ENCODE measurements at places on chromosomes 1 and 21.

DNA sequence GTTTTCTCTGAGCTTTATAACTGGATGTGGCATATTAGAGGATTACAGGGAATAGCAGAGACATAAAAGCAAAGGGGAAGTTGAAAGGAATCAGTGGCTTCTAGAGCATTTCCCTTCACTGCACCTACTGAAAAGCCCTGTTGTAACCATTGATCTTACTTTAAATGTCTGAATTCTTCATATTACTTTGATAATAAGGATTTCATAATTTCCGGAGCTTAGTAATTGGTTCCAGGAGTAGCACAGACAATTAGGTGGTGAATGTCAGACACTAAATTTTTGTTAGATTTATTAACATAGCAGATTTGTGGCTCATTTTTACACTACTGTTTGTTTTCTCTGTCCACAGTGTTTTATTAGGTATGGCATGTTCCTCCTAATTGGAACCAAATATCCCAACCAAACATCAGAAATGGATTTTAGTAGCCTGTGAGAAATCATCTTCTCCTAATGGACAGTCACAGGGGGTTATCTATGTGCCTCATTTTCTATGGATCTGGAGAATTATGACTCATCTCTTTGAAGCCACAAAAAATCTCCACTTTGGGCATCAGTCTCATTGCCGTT, 100.5 kb downstream of the GIPC2 start:
- DNase-seq, result no peak

DNA sequence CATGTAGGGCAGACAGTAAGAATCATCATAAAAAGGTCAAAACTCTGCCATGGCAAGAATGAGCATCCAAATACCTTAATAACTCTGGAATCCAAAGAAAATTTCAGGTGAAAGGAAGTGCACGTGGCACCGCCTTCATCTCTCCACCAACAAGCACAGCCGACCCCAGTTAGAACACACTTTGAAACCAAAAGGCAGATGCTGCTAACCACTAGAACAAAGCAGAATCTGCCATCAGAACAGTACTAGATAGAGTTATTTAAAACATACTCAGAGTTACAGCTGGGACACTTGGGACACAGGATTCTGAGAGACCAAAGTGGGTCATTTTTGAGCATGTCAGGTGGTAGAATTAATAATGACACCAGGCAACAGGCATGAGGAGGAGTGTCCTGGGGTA, 106.7 kb upstream of the SOD1 start:
- no peak for DNase-seq

DNA sequence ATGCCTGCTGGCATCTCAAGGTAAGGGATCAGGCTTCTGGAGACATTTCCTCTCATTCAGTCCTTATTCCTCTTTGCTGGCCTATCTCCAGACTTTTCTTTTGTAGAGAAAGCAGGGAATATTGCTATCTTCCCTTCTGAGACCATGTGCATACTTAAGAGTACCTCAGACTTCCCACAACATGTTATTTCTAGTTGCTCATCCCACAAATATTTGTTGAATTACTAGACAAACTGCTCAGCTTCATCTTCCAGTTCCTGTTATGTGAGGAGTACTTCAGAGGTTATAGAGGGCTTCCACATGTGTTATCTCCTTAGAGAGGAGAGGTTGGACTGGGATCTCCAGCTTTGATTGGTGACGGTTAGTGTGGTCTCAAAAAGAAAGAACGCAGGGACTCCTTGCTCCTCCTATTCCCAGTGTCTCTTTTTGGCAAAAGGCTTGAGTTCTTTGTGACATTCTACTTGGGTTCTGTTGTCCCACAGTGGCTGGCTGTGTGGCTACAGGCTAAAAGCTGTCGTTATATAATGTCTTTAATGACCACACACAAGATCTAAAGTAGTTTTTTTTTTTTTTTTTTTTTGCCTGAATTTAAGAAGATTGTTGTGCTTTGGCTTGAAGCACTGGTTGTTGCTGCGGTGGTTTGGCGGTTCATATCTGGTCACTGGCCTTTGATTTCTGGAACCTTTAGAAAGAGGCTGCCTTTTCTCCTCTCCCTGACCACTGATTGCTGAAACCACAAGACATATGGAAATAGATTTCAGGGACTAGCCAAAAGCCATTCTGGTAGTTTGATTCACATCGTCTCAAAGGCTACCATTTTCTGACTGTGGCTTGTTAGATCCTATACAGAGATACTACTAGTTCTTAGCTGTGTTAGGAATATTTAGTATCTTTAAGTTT, 78.7 kb downstream of the FGGY start:
- DNase-seq, result no peak

DNA sequence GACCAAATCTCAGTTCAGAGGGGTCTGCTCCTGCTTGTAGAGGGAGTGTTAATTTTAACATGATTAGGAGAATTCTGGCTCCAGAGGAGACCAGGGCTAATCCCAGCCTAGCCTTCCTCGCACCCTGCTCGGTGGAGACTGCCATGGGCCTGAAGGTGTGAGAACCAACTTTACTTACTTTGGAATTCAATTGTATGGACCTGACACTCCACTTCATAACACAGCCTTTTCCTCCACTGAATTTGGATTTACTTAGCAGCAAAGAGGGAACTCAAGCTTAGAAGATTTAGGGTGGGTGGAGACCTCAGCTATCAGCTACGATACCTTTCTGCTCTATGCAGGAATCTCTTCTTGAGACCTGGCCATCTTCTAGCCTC, 11.5 kb downstream of the PLXNA2 start:
- DNase-seq, result no peak

- DNase-seq, result no peak
These were observed 11.4 kb upstream of the CCN1 start for GRCh38 chr1:85569122-85569521.

DNA sequence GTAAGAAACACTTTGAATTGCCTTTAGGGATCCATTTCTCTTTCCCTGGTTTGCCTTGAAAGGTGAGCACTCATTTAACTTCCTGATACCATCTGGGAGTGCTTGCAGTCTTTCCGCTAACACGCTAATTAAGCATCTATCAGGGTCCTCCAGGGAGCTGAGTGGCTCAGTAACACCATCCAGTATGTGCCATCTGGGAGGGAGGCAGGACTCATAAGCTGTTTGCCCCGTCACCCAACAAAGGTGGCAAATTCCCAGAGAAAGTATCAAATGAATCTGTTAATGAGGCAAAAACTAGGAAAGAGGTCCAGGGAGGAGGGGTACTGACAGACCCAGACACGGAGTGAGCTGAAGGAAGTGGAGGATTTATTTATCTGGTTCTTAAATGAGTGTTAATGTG, 430.9 kb downstream of the HLX start:
- DNase-seq, result no peak

GRCh38 chr1:165887877-165888551, 60.6 kb downstream of the UCK2 start:
- no peak for DNase-seq

- DNase-seq, result no peak
These were observed 86.3 kb downstream of the ACBD6 start for GRCh38 chr1:180415985-180416633.

- no peak for DNase-seq
These were observed 64.6 kb downstream of the RUNX1 start for GRCh38 chr21:34984356-34985058.

GRCh38 chr1:155104605-155105534, 22.8 kb upstream of the EFNA1 start:
- DNase-seq, result no peak

DNA sequence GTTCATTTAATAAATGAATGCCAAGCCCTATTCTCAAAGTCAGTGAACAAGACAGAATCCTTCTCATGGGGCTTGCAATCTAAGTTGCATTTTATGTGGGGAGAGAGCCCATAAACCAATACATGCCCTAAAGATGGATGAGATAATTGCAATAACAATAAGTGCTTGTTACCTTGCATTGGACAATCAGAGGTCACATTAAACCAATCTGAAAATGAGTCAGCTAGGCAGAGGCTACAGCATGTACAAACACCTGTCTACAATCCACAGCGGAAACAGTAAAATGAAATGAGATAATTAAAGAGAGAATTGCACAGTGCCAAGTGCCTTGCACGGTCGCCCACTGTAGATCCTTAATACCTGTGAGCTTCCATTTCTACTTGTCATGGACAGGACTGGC, 7.4 kb upstream of the IGFN1 start:
- DNase-seq, result no peak

DNA sequence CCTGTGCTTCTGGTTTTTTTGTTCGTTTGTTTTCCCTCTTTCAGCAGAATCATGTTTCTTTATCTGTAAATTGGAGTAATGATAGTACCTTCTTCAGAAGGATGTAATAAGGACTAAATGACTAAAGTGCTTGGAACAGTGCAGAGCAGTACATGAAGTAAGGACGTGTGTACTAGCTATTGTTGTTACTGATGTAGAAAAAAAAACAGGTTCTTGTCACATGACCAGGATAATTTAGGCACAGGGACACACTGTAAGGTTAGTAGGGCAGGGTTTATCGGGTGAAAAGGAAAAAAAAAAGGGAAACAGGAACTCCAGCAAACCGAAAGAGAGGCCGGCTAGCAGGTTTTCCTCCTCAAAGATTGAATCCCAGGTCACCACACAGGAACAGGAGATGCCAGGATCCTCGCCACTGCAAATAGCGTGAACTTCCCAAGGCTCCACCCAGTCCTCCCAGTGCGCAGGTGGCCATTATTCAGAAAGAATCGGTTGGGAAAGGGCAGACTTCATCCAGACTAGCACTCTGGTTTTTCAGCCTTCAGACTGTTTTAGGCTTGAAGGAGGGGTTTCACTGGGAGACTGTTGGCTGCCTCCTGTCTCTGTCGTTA, 63.8 kb upstream of the PRRC2C start:
- no peak for DNase-seq

- no peak for DNase-seq
These were observed 81.0 kb upstream of the AKT3 start for GRCh38 chr1:243930822-243931671.

- no peak for DNase-seq
These were observed 35.3 kb upstream of the SOD1 start for GRCh38 chr21:31624181-31624580.

DNA sequence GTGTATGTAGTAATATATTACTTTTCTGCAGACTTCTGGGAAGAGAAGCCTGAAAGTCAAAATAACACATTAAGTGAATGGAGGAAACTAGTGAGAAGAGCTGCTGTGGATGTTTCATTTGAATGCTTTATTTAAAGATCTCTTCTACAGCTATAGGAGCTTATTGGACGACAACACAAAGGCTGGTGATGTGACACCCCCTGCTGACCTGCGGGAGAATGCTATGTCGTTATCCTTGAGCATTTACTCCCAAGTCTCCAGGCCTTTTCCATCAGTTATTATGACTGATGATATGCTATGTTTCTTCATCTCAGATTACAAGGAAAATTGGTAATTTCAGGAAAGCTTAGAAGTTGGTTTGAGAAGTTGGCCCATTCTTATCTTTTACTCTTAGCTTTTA, 22.3 kb upstream of the PLA2G4A start:
- DNase-seq, result no peak

DNA sequence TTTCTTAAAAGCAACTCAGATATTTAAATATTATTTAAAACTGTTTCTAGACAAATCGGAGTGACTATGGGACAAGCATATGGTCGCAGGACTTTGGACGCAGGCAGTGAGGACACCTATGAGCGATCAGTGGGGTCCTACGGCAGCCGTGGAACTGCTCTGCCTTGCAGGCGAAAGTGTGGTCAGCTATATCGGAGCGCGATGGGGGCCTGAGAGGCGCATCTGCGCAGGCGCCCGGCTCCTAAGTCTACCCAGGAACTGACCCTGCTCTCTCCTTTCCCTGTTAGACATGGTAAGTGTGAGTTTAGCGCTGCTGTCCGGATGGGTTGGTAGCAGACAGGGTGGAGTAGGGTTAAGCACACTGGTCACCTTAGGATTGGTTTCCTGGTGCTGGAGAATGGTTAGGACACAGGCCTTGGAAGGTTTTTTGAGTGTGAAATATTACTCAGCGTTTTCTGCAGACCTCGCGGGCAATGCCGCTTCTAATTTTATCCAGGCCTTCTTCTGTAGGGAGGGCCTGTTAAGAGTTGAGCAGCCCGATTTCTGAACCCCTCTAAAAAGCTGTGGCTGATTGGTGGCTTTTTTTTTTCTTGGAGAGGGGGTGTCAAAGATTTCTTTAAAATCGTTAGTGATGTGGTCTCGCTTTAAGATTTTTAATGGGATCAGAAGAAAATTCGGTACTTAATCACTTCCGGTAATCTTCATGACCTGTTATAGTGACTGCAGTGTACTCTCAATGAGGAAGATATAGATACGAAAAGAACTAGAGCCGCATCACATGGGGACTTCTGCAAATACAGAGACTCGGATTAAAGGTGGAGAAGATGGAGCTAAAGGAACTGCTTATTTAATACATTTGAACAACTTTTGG, at the start of gene RABGGTB:
Gene RABGGTB, plus strand, starts transcription at position 274 of the 871 bp plus-strand sequence. Its CDS starts 16 bp downstream, at position 290.
- DNase-seq, result peak; percentile 88

DNA sequence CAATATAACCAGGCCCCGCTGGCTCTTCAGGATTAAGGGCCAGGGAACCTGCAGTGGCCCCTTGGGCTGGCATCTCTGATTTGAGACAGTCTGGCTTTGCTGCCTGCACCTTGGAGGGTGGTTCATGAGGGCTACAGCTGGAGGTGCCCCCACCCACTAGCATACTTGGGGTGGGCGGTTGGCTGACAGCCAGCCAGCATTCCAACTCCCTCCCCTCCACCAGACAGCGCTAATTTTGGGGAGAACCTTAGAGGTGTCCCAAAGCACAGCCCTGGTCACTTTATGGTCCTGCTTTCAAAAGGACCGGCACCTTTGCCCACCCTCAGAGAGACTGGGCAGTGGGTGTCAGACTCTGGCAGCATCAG, 180.7 kb upstream of the VAMP3 start:
- DNase-seq, result no peak

DNA sequence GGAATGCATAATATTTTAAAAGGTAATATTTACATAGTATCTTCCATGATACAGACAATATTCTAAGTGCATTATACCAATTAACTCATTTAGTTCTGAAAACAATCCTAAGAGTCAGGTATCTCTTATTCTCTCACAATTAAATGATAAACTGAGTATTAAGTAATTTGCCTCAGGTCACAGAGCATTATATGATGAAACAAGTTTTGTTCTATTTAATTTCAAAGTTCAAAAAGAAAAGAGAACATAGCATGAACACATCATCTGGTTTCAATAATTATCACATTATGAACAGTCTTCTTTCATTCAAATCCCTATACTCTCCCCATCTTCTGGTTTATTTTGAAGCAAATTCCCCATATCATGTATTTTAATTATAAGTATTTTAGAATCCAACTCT, 927.5 kb downstream of the ADGRL2 start:
- no peak for DNase-seq

- no peak for DNase-seq
These were observed 34.7 kb downstream of the UBE2G2 start for GRCh38 chr21:44766818-44767354.

- peak; percentile 90 for DNase-seq
These were observed 60.3 kb downstream of the CD46 start for GRCh38 chr1:207811920-207812720.

- no peak for DNase-seq
These were observed 8.3 kb upstream of the KCNAB2 start for GRCh38 chr1:6037338-6037762.

- DNase-seq, result no peak
These were observed 46.1 kb upstream of the FBXO28 start for GRCh38 chr1:224067621-224068457.

DNA sequence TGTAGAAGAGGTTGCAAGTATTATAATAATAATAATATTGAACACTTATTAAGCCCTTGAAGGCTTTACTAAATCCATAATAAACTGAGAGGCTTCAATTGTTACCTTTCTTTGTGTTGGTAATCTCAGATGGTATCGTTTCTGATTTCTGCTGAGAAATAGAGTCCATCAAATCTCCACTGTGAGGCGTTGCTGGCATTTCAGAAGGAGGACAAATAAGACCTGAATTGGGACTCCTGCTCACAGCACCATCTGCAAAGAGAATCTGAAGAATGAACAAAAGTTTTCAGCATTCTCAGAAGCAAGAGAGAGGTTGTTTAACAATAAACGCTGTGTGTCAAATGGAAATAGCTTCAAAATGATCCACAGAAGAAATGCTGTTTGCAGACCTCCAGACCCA, 93.7 kb downstream of the WDR3 start:
- DNase-seq, result no peak

All from breast epithelium (tissue), 4 donors.